ENCODE measurements at places on chromosomes 16 and 17.

GRCh38 chr17:9290226-9290613 lies 268.9 kb downstream of the NTN1 start:
- DNase-seq: no peak

DNA sequence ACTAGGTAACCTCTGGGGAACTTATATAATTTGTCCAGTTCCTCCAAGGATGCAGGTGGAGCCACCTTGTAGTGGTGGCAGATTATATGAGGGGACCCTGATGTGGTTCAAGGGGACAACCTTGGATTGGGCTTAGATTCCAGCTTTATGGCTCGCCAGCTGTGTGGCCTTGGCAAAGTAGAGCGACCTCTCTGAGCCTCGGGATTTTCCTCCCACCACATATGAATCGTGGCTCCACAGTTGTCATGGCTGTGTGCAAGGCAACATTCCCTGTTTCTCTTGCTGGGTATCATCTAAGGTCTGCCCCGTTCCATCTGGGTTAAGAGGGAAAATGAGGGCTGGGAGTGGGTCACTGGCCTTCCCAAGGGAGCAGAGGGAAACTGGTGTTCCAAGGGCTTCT lies 104.6 kb downstream of the RAB11FIP4 start:
- no peak for DNase-seq

GRCh38 chr17:76688165-76688622 lies 22.6 kb downstream of the MXRA7 start:
- no peak for DNase-seq

DNA sequence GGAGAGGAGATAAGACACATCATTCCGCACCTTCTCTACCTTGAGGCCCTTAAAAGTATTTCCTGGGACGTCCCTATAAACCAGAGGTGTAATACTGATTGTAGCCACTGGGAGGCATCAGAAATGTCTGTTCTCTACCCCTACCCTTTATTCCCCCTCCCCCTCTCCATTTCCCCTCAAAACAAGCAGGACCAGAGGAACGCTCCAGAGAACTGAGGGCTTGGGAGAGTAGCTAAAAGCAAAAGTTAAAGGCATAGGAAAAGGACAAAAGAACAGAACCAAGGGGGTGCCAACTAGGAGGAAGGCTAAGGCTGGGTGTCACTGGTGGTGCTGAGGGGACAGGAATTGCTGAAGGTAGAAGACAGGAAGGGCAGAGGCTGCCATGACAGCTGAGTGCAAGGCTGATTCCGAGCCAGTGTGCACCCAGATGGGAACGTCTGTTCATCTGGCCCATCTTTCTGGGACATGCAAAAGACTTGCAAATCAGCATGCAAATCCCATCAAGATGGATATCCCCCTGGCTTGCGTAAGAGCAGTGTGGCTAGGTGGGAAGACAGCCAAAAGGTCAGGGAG lies 6.7 kb downstream of the CAMTA2 start:
- DNase-seq: peak; percentile 65
